ENCODE measurements at places on chromosomes 11 and 22.

GRCh38 chr22:39999144-39999757, 4.5 kb downstream of the FAM83F start:
- DNase-seq, result peak; percentile 60

DNA sequence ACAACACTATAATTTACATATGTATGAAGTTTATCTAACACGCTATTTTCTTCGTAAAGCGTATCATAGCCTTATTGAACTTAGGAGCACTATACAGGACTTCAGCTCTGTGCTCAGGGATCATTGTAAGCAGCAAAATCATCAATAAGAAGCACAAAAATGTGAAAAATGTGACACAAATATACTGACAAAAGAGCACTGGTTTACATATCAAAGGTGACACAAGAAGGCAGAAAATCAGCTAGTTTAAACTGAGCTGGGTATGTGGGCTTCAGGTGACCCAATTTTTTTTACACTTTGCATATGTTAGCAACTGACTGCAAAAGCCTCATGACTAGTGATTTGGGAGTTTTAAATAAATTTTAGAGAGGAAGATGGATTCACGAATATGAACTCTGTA, 215.2 kb upstream of the CHORDC1 start:
- DNase-seq, result no peak

GRCh38 chr22:44588348-44588747, 90.3 kb upstream of the RTL6 start:
- no peak for DNase-seq

DNA sequence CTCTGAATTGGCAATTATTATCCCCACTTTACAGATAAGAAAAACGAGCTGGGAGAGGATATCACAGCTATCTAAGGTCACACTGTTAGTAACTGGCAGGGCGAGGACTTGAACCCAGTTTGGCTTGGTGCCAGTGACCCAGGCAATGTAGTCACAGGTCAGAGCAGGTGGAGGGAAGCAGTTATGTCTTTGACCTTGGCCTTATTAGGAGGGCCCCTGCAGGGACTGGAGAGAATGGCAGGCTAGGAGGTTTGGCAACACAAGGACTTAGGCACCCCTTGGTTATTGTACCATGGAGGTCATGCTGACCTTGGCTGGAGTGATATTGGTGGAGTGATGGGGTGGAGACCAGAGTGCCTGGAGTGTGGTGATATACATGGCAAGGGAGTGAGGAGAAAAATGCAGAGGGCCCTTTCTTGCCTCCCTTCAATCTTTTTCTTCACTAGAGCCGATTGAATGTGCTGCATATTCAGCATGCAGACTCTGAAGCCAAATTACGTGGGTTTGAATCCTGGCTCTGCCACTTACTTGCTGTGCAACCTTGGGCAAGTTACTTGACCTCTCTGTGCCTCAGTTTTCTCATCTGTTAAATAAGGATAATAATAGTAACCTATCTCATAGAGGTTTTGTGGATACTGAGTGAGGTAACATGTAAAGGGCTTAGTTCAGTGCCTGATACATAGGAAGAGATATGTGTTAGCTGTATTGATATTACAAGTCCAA, 92.7 kb upstream of the TBCEL start:
- no peak for DNase-seq

GRCh38 chr11:105641433-105641832, 31.6 kb downstream of the GRIA4 start:
- no peak for DNase-seq

DNA sequence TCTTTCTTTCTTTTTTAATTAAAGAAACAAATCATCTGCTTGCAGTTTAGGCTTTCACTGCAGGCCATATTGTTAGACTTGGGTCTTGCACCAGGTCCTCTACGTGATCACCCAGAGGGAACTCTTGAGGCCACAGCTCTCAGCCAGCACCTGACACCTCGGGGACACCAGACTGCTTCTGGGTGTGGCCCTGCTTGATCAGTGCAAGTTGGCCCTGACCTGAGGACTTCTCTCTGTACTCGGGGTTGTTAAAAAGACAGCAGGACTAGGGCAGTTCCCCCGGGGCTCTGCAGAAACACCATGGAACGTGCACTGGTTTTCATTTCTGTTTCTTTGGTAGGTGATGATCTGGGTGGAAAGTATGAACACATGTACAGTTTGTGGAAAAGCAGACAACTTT, 51.2 kb upstream of the MYO18B start:
- DNase-seq, result no peak

GRCh38 chr11:3109921-3110706, 52.9 kb upstream of the CARS1 start:
- peak; percentile 74 for DNase-seq

DNA sequence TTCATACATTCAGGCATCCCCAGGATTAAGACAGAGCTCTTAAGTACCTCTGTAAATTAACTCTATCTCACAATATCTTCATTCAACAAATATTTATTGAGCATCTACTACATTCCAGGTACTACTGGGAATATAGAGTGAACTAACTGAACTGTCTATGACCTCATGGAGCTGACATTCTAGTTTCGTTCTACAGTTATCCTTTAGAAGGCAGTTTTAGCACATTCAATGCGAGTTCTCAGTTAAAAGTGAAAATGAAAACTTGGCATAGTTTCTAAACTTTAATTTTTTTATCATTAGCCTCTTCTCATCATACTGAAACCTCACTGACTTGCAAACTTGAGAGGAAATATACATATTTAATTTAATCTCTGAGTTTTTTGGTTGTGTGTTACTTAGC, 10.7 kb upstream of the MS4A6E start:
- no peak for DNase-seq

DNA sequence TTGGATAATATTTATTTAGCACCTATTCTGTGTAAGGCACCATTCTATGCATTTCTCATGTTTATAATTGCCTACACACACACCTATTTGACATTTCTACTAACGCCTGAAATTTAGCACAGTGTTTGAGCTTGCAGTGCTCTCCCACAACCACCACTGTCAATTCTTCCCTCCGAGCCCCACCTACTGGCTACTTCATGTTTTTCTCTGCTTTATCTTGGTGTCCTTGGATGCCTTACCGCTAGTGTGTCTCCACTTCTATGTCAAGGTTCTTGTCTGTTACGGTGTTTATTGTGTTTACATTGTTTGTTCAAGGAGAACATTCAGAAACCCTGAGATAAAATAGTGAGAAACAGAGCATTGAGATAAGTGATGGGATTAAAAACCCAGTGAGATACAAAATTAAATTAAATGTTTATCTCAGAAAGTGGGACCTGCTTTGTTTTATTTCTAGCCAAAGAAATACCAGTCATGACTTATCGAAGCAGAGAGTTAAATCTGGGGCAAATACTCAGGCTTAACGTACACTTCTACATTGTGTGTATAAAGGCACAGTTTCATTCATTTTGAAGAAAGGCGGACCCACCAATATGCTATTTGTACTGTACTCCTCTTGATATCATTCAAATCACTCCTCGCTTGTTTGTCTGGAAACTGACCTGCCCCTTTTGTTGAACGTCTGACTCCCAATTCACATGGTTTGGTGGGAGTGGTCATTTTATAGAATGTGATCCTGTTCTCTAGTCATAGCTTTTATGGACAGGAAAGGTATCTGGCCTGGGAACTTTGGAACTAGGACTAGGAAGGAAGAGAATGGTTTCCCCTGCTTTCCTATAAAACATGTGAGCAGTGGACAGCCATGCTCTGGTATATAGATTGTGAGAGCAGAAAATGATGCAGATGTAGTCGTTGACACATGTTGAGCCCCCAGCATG, 39.2 kb upstream of the SLC36A4 start:
- peak; percentile 31 for DNase-seq

GRCh38 chr22:44809456-44809855, 57.1 kb downstream of the ARHGAP8 start:
- no peak for DNase-seq

DNA sequence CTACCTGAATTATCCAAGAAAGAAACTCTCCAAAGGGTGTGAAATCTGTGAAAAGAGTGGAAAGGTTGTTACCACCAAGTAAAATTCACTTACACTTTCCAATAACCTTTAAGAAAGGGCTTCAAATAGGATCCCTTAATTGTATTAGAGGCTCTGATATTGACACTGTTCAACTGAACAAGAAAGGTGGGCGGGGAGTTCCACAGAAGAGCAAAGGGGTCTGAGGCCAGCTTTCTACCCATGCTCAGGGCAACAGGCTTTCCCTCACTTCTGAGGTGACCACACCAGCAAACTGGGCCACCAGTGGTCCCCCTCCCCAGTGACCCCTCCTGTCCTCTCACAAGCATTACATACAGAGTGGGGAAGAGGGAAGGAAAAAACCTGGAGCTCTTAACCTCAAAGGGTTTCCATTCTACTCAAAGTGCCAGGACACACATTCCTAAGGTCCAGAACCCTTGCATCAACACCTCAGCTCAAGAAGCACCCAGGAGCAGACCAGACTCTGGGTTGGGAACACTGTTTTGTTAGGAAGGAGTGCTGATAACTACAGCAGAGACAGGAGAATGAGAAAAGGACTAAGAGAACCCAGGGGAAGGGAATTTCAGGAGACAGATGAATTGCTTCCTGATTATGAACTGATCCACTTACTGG, 71.6 kb upstream of the AKIP1 start:
- DNase-seq, result no peak

DNA sequence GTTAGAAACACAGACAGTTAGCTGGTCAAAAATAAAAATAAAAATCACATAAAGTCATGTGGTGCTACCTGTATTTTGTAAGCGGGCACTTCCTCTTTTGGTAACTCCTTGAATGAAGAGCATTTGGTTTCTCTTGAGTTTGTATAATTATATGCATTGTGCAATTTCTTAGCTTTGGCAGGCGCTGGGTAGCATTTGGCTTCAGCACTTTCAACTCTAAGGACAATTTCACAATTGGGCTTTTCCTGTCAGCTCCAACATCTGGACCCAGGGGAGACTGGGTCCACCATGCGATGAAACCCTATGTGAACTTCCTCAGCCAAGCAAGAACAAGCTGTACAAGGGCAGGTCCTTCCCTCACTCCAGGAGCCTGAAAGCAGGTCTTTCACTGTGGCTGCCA, 169.1 kb downstream of the RRAS2 start:
- DNase-seq, result no peak

DNA sequence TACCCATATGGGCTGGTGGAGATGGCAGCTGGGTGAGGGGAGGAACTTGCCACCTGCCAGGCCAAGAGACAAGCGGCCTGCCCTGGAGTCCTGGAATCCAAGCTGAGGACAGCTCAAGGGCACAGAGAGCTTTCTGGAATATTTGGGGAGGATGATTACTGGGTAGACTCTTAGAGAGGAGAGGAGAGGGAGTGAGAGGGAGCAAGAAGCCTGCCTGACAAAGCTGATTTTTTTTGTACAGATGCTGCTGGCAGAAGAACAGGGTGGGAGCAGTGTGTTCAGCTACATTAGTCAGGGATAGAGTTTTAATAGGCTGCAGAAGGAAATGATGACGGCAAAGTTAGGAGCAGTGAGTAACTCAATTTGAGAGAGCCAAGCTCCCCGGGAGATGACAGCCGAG, 299.3 kb downstream of the NXPE2 start:
- no peak for DNase-seq

GRCh38 chr11:1543606-1544263, 28.3 kb downstream of the DUSP8 start:
- no peak for DNase-seq

All from AG08396 (cell line).